Hypothalamus (tissue), 51 donors: ENCODE measurements at places on chromosomes 16 and 17.

DNA sequence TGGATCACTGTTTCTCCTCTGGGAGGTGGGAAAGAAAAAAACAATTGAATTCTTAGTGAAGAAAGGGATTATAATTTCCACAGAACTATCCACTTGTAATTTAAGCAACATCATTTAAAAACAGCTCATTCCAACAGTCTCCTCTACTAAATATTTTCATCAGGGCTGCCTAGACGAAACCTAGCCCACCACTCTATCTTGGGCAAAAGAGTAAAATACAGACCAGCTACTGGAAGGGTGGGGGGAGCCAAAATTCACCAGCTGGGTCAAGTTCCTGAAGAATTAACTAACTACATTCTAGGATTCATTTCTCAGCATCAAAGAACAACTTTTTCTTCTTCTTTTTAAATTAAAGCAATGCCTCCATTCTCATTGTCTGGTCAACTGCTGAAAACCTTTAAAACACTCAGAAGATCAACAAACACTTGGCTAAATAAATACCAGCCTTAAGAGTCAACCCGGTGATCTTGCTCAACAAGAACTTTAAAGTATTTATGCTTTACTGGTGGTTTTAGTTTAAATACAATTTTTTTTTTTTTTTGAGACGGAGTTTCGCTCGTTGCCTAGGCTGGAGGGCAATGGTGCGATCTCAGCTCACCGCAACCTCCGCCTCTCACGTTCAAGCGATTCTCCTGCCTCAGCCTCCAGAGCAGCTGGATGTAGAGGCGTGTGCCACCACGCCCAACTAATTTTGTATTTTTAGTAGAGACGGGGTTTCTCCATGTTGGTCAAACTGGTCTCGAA, 25.2 kb downstream of the KANSL1 start:
- no peak for DNase-seq

- DNase-seq = no peak
Observed at GRCh38 chr17:14211246-14211645, 25.4 kb downstream of the CDRT15 start.

DNA sequence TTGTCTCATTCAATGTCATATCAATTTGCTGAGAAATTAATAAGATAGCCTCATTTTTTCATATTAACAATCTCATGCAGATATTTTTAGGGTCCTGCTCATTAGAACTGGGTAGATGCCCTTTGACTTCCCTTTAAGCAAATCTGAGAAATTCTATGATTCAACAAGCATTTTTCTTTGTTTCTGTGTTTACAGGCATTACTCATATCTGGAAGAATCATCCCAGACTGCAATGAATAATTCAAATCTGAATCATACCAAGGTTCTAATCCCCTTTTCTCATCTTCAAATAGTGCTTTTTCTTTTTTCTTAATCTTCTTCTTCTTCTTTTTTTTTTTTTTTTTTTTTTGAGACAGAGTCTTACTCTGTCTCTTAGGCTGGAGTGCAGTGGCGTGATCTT, 69.2 kb upstream of the KIFC3 start:
- no peak for DNase-seq

DNA sequence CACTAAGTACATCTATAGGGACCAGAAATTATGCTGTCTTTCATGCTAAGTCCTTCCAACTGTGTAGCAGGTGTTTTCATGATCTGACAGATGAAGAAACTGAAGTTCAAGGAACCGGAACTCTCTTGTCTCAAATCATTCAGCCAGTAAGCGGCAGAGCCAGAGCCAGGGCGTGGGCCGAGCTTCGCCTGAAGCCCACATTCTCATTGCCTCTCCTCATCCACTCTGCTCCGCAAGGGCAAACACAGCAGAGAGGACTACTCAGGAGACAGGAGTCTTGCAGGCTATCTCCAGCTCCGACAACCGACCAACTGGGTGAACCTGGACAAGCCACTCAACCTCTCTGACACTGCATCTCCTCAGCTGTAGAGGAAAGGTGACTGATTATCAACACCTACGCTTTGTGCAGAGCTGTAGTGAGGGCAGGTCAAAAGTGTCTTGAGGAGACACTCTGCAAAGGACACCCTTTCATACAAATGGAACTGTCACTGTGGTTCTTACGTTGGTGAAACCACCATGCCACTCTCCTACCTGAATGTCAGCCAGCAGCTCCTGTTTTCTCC, 72.9 kb downstream of the CYTH1 start:
- no peak for DNase-seq

DNA sequence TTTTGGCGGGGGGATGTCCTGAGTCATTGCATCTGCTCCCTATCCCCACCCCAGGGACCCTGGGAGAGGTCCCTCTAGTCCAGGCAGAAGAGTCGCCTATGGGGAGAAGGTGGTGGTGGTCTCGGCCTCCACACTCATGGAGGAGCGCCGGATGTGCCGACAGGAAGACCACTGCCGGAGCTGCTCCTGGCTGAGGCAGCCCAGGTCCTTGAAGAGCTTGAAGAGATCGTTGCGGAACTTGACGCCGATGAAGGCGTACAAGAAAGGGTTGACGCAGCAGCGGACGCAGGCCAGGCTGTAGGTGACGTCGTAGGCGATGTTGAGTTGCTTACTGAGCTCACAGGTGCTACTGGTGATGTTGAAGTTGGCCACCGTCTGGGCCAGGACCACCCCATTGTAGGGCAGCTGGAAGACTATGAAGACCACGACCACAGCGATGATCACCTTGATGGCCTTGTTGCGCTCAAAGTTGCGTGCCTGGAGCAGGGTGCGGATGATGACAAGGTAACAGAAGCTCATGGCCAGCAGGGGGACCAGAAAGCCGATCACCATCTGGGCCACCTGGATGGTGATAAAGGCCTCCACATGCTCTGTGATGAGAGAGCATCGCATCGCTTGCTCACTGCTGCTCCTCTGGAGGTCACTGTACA, 10.5 kb downstream of the CCR7 start:
- no peak for DNase-seq
